ENCODE measurements at places on chromosomes 1 and 21.

DNA sequence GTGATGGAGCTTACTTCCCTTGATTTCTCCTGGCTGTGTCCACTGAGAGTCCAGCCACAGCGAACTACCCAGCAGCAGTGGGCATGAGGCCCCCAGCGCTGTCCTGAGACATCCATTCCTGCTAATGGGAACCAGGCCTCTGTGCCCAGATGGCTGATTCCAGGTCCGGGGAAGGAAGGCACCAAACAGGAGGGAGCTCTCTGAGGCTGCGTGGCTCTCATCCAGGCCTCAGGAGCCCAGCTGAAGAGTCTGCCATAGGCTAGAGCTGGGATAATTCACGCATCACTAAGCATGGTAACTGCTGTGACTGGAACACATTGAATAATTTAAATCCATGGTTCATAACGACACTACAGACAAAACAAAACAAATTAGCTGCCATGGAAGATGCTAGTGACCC is 24.7 kb upstream of the LRRC47 start:
- DNase-seq = no peak

DNA sequence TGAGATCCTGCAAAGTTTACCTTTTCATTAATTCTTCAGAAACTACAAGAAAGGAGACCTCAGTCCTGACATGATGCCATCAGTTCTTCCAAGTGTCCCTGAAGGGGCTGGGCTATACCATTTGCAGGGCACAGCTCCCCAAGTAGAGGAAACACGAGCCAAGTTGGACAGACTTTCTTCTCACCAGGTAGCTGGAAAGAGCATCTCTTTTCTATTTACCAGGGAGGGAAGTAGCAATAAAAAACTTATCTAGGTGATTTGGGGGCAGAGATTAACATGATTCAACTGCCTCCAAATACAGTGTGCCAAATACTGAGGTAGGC is 103.9 kb upstream of the KCND3 start:
- DNase-seq = no peak

DNA sequence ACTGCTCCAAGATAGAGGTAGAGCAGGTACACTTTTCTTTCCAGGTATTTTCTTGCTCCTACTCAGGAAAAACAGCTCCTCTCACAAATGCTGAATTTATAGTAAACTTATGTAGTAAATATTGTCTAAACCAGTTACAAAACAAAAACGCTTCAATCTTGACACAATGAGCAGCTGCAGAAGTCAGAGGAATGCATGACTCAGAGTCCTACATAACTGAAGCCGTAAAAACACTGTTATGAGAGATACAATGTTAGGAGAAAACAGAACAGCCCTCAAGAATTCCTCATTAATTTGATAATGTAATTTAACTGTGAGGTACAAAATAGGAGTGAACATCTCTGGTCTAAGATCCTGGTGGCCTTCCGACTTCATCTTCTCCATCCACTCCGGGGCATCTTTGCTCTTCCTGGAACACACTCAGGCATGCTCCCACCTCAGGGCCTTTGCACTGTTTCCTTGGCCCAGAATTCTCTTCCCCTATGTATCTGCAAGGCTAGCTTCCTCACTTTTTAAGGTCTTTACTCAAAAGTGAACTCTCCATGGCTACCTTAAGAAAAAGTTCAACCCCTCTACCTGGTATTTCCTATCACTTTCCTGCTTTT is 138.5 kb downstream of the SLC45A1 start:
- DNase-seq = no peak

- no peak for DNase-seq
These were observed 45.3 kb downstream of the EIF2D start for GRCh38 chr1:206566999-206567398.

All from activated CD8-positive, alpha-beta memory T cell treated with anti-CD3 and anti-CD28 coated beads, Interleukin-2, amount 50 U/mL, for 48 hours (primary cell).